Astrocyte of the spinal cord (primary cell): ENCODE measurements at places on chromosomes 1 and 21.
A peak's percentile ranks its signal among the peaks of the same experiment; 100 is the strongest.

GRCh38 chr1:227453631-227454355, 109.6 kb upstream of the ZNF678 start:
- no peak for DNase-seq

GRCh38 chr1:67979532-67979931, 70.9 kb downstream of the DIRAS3 start:
- no peak for DNase-seq

DNA sequence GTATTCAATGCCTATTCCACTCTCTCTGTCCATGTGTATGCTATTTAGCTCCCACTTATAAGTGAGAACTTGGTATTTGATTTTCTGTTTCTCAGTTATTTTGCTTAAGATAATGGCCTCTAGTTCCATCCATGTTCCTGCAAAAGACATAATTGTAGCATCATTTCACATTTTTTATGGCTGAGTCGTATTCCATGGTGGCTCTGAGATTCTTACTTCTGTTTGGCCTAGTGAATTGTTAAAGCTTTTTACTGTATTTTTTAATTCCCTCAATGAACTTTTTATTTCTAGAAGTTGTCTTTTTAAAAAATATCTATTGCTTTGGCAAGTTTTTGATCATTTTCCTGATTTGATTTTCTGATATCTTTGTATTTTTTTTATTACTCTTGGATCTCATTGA, 635.6 kb downstream of the PLA2G4A start:
- DNase-seq, result no peak

DNA sequence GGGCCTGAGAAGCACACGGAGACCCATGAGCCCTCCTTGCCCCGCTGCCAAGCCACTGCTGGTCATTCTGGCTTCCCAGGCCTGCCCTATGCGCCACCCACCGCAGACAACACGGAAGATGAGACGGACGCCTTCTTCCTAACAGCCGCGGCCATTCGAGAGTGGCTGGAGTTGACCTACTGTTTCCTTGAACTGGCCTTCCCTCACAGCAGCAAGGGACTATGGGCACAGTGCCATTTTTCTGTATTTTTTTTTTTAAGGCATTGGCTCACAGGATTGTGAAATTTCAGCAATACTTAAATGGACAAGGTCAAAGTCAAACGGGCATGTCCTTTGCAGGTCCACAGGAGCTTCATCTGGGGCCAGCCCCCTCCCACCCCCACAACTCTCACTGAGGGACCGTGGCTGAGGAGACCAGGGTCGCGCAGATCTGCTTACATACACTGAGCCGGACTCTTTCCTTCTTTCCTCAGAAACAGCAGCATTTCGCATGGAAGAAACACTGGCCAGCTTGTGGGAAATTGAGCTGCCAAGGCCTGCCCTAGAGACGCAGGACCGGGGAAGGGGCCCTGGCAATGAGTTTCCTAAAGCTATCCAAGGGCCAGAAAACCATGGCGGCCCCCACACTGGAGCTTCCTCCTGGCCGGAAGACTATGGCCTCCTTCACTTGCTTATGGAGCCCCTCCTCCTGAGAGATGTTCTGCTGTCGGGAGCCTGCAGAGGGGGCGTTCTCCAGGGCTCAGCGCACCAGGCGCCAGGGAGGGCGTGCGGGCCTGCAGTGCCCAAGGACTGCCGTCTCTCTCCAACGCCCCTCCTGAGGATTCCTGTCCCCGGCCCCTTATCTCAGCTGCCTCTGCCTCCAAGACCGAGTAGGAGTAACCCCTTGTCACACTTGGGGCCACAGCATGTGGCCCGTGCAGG, 98.9 kb downstream of the PGBD5 start:
- no peak for DNase-seq

GRCh38 chr1:207025146-207025880, 7.2 kb downstream of the C1orf116 start:
- DNase-seq, result peak; percentile 63

- no peak for DNase-seq
Observed at GRCh38 chr1:203517426-203518110, 23.6 kb downstream of the OPTC start.

DNA sequence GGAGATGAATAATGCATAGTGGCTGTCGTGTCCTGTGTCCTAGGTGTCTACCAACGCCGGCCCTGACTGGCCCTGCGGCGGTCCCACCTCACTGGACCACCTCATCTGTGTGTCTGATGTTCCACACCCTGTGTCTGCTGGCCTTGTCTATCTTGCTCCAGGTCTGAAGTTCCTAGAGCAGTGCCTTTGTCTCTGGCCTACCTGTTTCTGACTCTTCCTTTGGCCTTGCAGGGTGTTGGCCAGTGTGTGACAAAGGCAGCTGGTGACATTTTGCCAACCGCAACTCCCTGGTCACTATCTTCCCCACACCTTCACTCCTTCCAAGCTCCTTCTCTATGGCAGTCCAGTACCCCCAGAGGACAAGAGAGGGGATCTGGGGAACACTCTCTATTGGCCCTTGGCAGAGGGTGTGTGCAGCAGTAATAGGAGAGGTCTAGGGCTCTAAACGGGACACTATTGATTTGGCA, 1.4 kb upstream of the AHDC1 start:
- no peak for DNase-seq

- no peak for DNase-seq
Observed at GRCh38 chr1:245829194-245829593, 674.4 kb downstream of the KIF26B start.
